Sigmoid colon (tissue), 7 donors: ENCODE measurements at places on chromosomes 1 and 21. TPM values are rescaled to one million over a fixed set of nuclear protein-coding genes. Genes with fewer than 3 reads are reported as not detected.

Gene SPRR1A
- not detected for total RNA-seq

Gene PCP4
- total RNA-seq, result 188 TPM

Gene NUDT4B
- 16.3 TPM for total RNA-seq

Gene FCGR3B
- total RNA-seq, result not detected

Gene EPHA10
- total RNA-seq, result 0.83 TPM

Gene C1orf167
- 1.8 TPM for total RNA-seq

Gene PDE4B
- 11.8 TPM for total RNA-seq

Gene LCE3B
- not detected for total RNA-seq

Gene SNAPIN
- 51.2 TPM for total RNA-seq

Gene MKNK1
- 35.4 TPM for total RNA-seq

Gene OR6K3
- not detected for total RNA-seq

Gene LCE2A
- not detected for total RNA-seq

Gene EXO1
- not detected for total RNA-seq

Gene LY9
- 0.16 TPM for total RNA-seq

Gene SIPA1L2
- total RNA-seq, result 22.5 TPM

Gene PCSK9
- total RNA-seq, result not detected

Gene PLEKHA6
- total RNA-seq, result 9.6 TPM

Gene NOC2L
- total RNA-seq, result 27.1 TPM

Gene BCL2L15
- 0.41 TPM for total RNA-seq

Gene PTPN22
- 0.71 TPM for total RNA-seq

Gene SLFNL1
- total RNA-seq, result 0.41 TPM

Gene LORICRIN
- total RNA-seq, result not detected

Gene HNRNPU
- 264 TPM for total RNA-seq

Gene KRTAP19-3
- total RNA-seq, result not detected

Gene DIRAS3
- total RNA-seq, result 2.0 TPM

Gene PAPPA2
- total RNA-seq, result 1.4 TPM

Gene SLAMF9
- total RNA-seq, result not detected

Gene OLFML2B
- 14.3 TPM for total RNA-seq

Gene ADGRL2
- 62.8 TPM for total RNA-seq

Gene TMOD4
- total RNA-seq, result not detected

Gene S100A2
- total RNA-seq, result 1.8 TPM

Gene BROX
- total RNA-seq, result 61.7 TPM

Gene TEX38
- not detected for total RNA-seq
